ENCODE measurements at places on chromosomes 1 and 21. TPM values are rescaled to one million over a fixed set of nuclear protein-coding genes. Genes with fewer than 3 reads are reported as not detected.

The LHX8 gene
- not detected for total RNA-seq

The FBXO44 gene
- total RNA-seq: 15.4 TPM

The RIMKLA gene
- total RNA-seq: 0.88 TPM

The VASH2 gene
- total RNA-seq: 1.1 TPM

The NUDC gene
- 27.8 TPM for total RNA-seq

The FAM72B gene
- total RNA-seq: 2.6 TPM

The ABL2 gene
- total RNA-seq: 25.6 TPM

The CD48 gene
- 7.5 TPM for total RNA-seq

The SLAMF9 gene
- total RNA-seq: not detected

The ZNF648 gene
- total RNA-seq: not detected

The AMY2A gene
- 1.1 TPM for total RNA-seq

The AIRE gene
- total RNA-seq: not detected

The DHDDS gene
- 59.0 TPM for total RNA-seq

GRCh38 chr1:71093938-71094337 is 13.1 kb upstream of the ZRANB2 start:
- no peaks in the 10 kb centered on the region for H3K27me3 ChIP-seq
- no peak overlapping the region for H3K4me3 ChIP-seq
- no peak overlapping the region for H3K27ac ChIP-seq

- no peak for DNase-seq
- no peaks in the 10 kb centered on the region for H3K4me1 ChIP-seq
- H3K4me3 ChIP-seq: peak within 1 kb of the TSS; percentile 44
- H3K27me3 ChIP-seq: no peaks in the 10 kb centered on the region
- H3K27ac ChIP-seq: peak within 1 kb of the TSS; percentile 59
Measured at GRCh38 chr1:247415423-247416361, at the start of gene NLRP3. Gene NLRP3, plus strand, starts transcription at chr1:247416173. Its CDS starts 2,628 bp downstream, at chr1:247418801.

GRCh38 chr1:7582460-7582972 is 188.6 kb upstream of the VAMP3 start:
- no peaks in the 10 kb centered on the region for H3K36me3 ChIP-seq
- no peaks in the 10 kb centered on the region for H3K27me3 ChIP-seq
- no peak overlapping the region for H3K4me3 ChIP-seq
- H3K27ac ChIP-seq: no peak overlapping the region
- H3K4me1 ChIP-seq: no peaks in the 10 kb centered on the region

DNA sequence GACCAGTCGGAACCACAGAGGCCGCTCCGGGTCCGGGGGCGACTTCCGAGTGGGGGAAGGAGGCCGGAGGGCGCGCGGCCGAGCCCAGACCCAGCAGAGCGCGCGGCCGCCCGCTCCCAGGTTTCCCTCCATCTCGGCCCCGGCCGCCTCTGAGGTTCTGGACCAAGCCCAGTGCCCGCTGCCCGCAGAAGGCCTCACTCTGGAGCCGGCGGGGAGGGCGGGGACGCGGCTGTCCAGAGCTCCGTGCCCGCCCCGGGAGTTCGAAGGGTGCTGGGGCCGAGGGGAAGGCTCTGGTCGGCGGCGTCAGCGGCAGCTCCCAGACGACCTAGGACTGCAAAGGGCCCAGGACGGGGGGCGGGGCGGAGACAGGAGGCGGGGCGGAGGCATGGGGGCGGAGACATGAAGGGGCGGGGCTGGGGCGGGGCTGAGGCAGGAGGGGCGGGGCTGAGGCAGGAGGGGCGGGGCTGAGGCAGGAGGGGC is 48.0 kb upstream of the SLC19A1 start:
- peaks cover 19% of the 10 kb centered on the region for H3K4me1 ChIP-seq
- DNase-seq: peak; percentile 81
- peak overlapping the region; percentile 40 for H3K27ac ChIP-seq
- no peaks in the 10 kb centered on the region for H3K27me3 ChIP-seq

DNA sequence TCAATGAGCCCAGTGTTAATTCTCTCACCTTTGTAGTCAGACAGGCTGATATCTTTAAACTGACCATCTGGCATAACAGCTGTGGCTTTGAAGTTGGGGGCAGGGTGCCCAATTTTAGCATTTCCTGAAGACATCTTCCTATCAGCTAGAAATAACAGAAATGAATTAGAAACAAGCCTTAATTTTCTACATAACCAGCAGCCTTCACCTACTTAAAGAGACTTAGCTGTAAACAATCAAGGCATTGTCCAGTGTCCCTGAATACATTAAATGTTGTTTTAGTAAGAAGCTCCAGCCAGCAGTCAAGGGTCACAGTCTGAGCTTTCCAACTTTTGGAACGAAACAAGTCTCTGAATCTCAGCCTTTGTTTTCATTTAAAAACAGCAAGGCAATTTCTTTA is 2.8 kb downstream of the PRDX1 start:
- no peaks in the 10 kb centered on the region for H3K27me3 ChIP-seq
- H3K4me3 ChIP-seq: peak overlapping the region; percentile 94
- H3K36me3 ChIP-seq: peaks cover under 1% of the 10 kb centered on the region
- H3K27ac ChIP-seq: no peak overlapping the region

GRCh38 chr21:45094412-45094811 is 20.0 kb downstream of the ADARB1 start:
- no peaks in the 10 kb centered on the region for H3K36me3 ChIP-seq
- H3K4me1 ChIP-seq: no peaks in the 10 kb centered on the region
- no peaks in the 10 kb centered on the region for H3K27me3 ChIP-seq
- H3K4me3 ChIP-seq: no peak overlapping the region

DNA sequence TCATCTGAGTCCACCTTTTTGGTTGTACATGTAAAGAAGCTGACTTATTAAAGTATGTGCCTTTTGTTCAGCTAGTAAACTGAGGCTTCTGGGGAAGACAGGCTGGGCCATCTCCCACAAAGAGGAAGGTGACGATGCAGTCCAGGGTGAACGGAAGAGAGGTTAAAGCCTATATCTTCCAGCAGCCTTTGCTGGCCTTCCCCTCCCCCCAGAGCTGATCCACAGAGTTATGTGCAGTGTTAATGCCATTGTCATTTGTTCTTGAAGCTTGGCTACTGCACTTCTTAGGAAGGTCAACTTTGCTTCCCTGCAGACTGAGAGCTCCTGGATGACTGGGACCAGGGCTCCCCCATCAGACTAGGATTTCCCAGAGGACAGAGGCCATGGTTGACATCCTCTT is 2.2 kb downstream of the SLC30A2 start:
- H3K4me3 ChIP-seq: no peak overlapping the region
- H3K27me3 ChIP-seq: peaks cover 16% of the 10 kb centered on the region
- DNase-seq: no peak
- no peak overlapping the region for H3K27ac ChIP-seq

DNA sequence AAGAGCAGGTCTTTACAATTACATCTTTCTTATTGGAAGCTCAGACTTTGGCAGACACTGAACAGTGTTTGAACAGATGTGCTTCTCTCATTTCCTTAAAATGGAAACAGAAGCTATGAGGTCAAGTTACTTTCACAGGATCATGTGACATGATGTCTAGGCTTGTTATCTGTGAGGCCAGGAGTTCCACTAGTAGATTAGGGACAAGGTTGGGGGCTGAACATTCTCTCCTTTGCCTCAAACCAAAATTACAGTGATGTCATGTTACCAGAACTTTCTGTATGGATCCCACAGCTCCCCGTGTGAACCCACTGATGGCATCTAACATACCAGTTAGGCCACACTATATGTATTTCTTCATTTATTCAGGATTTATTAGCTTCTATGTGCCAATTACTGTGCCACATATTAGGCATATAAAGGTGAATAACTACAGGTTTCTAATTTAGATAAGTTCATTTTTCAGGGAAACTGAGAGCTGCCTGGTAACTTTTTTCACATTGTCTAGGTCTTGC is 6.0 kb downstream of the DYNLT5 start:
- H3K36me3 ChIP-seq: no peaks in the 10 kb centered on the region
- H3K27me3 ChIP-seq: no peaks in the 10 kb centered on the region
- no peak overlapping the region for H3K4me3 ChIP-seq
- no peak overlapping the region for H3K27ac ChIP-seq
- no peak for DNase-seq

DNA sequence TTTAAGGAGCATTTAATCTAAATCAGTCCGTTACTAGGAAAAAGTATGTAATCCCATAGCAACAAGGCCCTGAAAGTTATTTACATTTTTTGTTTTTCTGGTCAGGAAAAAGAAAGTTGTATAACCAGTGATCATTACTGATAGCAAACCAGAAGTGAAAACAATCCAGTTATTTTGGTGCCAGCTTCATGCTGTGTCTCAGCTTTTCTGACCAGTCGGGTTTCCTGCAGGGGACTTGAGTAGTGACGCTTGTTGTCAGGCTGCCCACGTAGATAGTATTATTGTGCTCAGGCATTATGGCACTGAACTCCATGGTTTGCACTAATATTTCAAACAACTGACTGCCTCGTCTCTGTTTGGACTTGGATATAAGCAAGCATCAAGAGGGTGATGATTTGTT is 55.2 kb downstream of the SASS6 start:
- DNase-seq: no peak
- no peaks in the 10 kb centered on the region for H3K4me1 ChIP-seq
- H3K36me3 ChIP-seq: no peaks in the 10 kb centered on the region
- no peak overlapping the region for H3K27ac ChIP-seq

DNA sequence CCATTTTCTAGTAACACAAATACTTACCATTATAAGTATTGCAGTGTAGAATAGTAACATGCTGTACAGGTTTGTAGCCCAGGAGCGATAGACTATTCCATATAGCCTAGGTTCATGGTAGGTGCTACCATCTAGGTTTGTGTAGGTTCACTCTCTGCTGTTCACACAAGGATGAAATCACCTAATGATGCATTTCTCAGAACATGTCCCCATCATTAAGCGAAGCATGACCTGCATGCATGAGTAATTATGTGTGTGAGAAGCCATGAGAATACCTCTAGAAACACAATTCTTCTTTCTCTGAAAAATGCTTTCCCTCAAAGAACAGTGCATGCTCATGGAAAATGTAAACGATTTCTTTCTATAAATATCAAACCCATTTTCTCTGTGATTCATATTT is 69.3 kb downstream of the NR5A2 start:
- H3K27me3 ChIP-seq: no peaks in the 10 kb centered on the region
- DNase-seq: no peak

DNA sequence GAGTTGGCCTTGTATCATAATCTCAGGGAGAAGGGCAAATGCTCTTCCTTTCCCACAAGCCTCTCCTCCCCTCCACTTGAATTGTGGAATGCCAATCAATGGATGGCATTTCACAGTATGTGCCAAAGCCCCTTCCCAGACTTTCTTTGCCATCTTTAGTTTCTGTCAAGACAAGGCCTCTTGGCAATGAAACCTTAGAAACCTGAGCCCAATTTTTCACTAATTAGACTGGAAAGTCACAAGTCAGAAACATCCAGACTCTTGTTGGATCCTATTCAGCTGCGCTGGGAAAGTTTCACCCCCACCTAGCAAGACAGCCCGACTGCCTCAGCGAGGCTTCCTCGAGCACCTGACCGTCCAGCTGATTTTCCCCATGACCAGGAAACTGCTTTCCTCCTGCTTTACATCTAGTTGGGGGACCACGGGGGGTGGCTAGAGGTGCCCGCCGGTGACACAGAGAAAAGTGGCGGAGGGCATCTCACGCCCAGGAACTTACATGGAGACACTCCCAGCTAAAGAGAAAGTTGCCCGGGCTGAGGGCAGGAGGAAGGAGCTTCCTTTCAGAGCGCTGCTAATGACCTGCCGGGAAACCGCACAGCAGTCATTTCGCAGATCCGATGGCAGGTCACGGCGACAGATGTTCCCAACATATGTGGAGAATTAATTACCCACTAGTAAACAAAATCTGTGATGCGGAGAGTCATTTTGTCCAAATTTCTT is 302.6 kb upstream of the RRP15 start:
- no peak for DNase-seq
- H3K4me3 ChIP-seq: no peak overlapping the region
- no peaks in the 10 kb centered on the region for H3K36me3 ChIP-seq
- H3K4me1 ChIP-seq: no peaks in the 10 kb centered on the region
- no peaks in the 10 kb centered on the region for H3K27me3 ChIP-seq
- H3K27ac ChIP-seq: no peak overlapping the region

- H3K4me3 ChIP-seq: no peak overlapping the region
- DNase-seq: no peak
- H3K36me3 ChIP-seq: no peaks in the 10 kb centered on the region
- no peak overlapping the region for H3K27ac ChIP-seq
Measured at GRCh38 chr21:40563900-40564299, 283.1 kb downstream of the DSCAM start.

DNA sequence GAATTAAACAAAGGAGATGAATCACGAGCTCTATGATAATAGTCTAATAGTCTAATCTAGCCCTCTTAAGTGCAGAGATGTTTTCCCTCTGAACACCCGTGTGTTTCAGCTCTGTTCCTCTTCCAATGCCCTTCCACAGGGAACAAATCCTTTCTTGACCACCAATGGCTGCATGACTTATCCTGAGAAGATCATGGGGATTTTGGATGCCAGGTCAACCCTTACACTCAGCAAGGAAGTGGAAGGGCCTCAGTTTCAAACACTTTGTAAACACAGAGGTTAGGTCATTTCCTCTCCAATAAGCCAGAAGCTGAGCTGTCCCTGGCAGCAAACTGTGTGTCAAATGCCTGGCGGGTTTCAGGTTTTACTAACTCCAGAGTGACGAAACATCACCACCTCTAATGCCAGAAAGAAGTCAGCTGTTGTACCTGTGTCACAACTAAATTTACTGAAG is 200.0 kb downstream of the GABPA start:
- peak; percentile 60 for DNase-seq
- H3K4me1 ChIP-seq: no peaks in the 10 kb centered on the region
- no peak overlapping the region for H3K4me3 ChIP-seq
- H3K27ac ChIP-seq: no peak overlapping the region

GRCh38 chr21:29164323-29164942 is 34.0 kb downstream of the MAP3K7CL start:
- H3K36me3 ChIP-seq: no peaks in the 10 kb centered on the region
- no peak for DNase-seq
- no peak overlapping the region for H3K27ac ChIP-seq
- no peak overlapping the region for H3K4me3 ChIP-seq
- H3K27me3 ChIP-seq: no peaks in the 10 kb centered on the region

DNA sequence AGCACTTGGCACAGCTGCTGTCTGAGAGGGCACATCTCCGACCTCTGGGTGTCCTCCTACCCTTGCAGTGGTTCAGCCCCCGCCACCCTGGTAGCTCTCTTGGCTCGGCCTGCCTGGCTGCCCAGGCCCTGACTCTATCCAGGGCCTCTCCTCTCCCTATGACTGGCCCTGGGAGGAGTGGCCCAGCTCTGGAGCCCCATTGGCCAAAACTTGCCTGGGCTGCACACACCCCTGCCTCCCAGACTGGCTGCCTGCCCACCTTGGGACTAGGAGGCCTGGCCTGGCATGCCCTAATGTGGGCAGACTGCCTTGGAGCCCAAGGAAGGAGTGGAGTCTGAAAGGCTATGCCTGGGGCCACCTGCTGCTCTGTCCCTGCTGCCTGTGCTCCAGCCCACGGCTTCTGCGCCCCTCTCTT is 33.6 kb downstream of the ACOT11 start:
- H3K4me3 ChIP-seq: no peak overlapping the region
- peak; percentile 70 for DNase-seq
- H3K4me1 ChIP-seq: no peaks in the 10 kb centered on the region
- peak overlapping the region; percentile 74 for H3K27ac ChIP-seq
- no peaks in the 10 kb centered on the region for H3K27me3 ChIP-seq

- H3K36me3 ChIP-seq: no peaks in the 10 kb centered on the region
- H3K27ac ChIP-seq: peak overlapping the region; percentile 69
- peak overlapping the region; percentile 23 for H3K4me3 ChIP-seq
- DNase-seq: peak; percentile 60
- no peaks in the 10 kb centered on the region for H3K27me3 ChIP-seq
Measured at GRCh38 chr1:198937231-198938031, 298.6 kb downstream of the PTPRC start.

GRCh38 chr1:156845055-156845952 is 13.6 kb downstream of the INSRR start:
- H3K4me3 ChIP-seq: no peak overlapping the region
- H3K36me3 ChIP-seq: no peaks in the 10 kb centered on the region
- H3K27ac ChIP-seq: no peak overlapping the region
- peaks cover 14% of the 10 kb centered on the region for H3K27me3 ChIP-seq
- DNase-seq: no peak
- H3K4me1 ChIP-seq: no peaks in the 10 kb centered on the region
